ENCODE measurements at places on chromosomes 3 and 15.

DNA sequence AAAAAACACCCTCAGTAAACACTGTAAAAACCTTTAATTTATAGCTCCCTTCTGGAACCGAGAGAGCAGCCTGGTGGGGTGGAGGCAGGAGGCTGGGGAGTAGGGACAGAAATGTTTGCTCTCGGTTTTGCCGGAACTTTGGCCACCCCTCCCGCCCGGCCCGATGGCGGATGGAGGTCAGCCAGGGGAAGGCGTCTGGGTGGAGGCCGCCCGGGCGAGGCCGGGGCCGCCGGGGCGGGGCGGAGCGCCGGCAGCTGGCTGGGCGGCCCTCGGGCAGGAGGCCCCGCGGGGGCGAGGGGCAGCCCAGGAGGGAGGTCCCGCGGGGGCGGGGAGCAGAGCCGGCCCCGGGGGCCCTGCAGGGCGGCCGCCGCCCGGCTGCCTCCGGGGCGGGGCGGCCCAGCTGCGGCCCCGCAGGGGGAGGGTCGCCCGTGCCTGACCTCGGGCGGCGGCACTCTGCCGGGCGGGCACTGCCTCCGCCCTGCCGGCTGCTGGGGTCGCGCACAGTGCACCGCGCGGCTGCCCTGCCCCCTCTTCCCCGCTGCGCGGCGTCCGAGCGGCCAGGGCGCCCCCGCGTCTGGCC is 829 bp upstream of the SKIL start:
- DNase-seq, result peak; percentile 68

GRCh38 chr3:116264546-116265319 is 180.6 kb downstream of the LSAMP start:
- DNase-seq, result no peak

DNA sequence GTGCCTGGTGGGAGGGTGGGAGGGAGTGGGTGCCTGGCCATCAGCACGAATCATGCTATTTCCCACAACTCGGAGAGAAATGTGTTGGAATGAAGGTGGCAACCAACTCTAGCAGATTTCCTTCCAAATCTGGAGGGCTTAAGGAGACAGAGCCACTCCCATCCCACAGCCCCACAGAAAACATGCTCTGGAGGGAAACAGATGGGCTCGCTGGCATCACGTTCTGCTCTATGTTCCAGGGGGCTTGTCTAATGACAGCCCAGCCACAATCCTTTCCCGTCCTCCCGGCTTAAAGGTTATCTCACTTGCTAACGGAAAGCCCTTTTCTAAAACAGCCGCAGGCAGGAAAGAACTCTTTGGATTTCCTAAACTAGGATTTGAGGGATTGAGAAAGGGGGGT is 65.3 kb downstream of the ADAMTS17 start:
- no peak for DNase-seq

DNA sequence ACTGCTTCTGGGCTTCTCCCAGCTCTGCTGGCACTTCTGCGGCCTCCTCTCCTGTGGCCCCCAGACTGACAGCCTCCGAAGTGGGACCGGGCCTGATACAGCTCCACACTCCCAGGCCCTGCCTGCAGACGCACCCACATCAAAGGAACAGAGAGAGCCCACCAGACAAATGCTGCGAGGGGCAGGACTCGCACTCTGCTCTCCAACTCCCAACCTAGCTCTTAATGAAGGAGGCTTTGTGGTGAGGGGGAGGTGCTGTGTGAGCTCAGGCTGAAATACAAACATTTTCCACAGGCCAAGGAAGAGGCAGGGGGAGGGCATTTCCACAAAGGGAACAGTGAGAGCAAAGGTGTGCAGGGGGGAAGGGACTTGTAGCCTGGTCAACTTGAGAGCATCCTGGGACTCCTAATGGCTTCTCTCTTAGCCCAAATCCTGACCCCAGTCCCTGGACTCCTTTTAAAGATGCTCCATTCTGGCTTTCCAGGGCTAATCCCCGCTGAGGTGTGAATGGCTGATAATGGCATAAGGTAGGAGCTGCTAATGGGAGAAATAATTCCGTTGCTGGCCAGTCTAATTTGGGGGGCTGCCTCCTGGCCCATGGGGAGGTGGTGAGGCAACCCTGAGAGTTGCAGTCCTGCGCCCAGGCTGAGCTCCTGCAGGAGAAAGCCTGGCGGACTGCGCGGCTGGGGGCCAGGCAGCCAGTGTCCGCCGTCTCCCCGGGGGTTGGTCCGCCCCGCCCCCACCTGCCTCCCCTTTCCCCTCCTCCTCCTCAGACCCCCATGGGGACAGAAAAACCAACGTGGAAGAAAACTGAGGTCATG is 9.6 kb downstream of the LINGO1 start:
- no peak for DNase-seq

DNA sequence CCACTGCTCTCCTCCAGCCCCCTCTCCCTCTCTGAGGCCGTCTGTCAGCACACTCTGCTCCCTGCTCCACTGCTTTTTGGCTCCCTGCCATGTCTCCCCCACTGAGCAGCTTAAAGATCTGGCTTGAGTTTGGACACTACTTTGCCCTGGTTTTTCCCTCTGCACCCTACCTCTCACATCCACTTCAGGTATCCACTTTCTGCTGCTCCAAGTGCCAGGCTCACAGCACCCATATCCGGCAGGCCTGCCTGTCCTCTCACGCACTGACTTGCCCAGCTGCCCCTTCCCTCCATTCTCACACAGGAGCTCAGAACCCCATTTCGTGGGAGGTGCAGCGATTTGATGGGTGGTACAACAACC is 3.7 kb downstream of the DUOX1 start:
- DNase-seq, result no peak

Data from CD4-positive, alpha-beta memory T cell (primary cell).